Mucosa of descending colon (tissue), 3 donors: ENCODE measurements at places on chromosomes 4 and X. TPM values are rescaled to one million over a fixed set of nuclear protein-coding genes. Genes with fewer than 3 reads are reported as not detected.

DNA sequence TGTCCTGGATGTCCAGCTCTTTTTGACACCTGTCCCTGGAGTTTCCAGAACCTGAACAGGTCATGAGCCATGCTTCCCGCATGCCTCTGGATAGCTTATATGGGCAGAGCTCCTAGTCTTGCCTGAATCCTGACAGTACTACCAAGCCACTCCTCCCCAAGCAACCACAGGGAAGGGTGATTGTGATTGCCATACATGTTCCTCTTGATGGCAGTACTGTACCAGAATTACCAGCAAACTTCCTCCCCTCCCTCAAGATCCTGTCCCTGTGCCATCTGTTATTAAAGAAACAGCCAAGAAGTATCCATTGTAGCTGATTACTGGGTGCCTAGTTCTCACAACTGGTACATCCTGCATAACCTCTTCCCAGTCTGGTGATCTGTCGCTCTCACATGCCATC is 264.3 kb upstream of the AGTR2 start:
- no peak for DNase-seq

DNA sequence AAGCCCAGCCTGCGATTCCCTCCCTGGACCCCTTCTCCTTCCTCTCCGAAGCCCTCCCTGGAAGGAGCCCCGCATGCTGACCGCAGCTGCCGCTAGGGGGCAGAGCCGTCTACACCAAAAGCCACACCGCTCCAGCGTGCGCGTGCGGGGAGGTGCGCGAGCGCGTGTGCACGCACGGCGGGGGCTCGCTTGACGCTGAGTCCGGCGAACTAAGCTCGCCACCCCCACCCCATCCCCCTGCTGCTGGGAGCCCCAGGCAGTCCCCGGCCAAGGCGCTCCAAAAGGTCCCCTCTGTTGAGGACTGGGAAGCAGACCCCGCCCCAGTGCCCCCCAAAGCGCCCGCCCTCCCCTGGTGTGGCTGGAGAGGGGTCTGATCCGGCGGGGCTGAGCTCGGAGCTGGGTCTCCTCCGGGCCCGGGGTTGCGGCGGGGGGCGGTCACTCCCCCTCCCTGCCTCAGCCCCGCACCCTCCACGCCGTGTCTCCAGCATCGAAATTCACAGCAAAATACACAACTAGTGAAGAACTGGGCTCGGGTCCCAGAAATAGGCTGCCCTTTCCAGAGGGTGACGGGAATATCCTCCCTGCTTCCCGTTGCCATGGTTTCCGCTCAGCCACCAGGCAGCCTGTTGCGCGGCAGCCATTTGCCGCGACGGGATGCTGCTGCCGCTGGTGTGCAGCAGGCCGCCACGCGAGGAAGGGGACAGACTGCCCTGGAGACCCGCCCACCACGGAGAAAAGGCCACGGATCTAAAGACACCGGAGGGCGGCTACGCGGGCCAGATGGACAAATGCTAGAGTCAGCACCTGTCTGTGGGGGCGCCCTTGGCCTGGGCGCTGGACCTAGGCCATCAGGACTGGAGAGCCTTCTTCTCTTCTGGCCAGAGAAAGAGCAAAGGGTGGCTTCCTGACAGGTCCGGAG is 11.2 kb upstream of the CCNQ start:
- DNase-seq, result peak; percentile 78

DNA sequence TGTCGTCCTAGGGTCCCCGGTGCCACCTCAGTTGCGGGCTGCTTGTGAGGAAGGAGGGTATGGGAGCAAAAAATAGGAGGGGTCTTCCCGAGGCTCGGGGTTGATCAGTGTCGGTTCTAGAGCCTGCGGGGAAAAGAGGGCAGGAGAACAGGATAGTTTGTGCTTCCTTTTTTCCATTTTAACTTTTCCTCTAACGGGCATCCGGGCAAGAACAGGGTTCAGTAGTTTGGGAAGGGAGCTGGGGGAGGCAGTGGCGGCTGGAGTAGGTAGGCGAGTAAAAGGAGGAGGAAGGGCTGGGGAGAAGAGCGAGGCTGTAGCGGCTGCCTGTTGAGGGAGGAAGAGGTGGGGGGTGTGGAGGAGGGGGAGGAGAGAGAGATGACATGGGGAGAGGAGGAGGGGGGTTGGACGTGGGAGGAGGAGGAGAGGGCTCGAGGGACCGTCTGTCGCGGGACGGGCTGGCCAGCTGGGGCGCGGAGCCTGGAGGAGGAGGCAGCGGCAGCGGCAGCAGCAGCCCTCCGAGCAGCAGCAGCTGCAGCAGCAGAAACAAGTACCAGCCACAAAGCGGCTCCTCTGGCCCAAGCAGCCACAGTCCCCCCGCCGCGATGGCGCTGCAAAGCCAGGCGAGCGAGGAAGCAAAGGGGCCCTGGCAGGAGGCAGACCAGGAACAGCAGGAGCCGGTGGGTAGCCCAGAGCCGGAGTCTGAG is at the start of gene SLC16A2:
Gene SLC16A2, plus strand, starts transcription at position 458 of the 704 bp plus-strand sequence. Its CDS starts 145 bp downstream, at position 603.
- DNase-seq, result peak; percentile 37

The SUV39H1 gene
- 3.7 TPM for total RNA-seq

The OCRL gene
- total RNA-seq, result 30.7 TPM

The STK26 gene
- 16.5 TPM for total RNA-seq
